ENCODE measurements at places on chromosomes 16 and 17. TPM values are rescaled to one million over a fixed set of nuclear protein-coding genes. Genes with fewer than 3 reads are reported as not detected.

ZFPM1 gene
- total RNA-seq = 35.0 TPM

GRCh38 chr17:39487946-39488345, 26.7 kb downstream of the CDK12 start:
- DNase-seq = no peak

PDIA2 gene
- not detected for total RNA-seq

GRCh38 chr16:78780808-78781207, 681.4 kb downstream of the WWOX start:
- DNase-seq = no peak

RPS6KB1 gene
- 63.0 TPM for total RNA-seq

COG4 gene
- 39.8 TPM for total RNA-seq

SLFN14 gene
- not detected for total RNA-seq

RNF222 gene
- not detected for total RNA-seq

GRCh38 chr17:72372185-72372584, 251.4 kb downstream of the SOX9 start:
- no peak for DNase-seq

- no peak for DNase-seq
These were observed 21.0 kb upstream of the TNS4 start for GRCh38 chr17:40522250-40522960.

DNA sequence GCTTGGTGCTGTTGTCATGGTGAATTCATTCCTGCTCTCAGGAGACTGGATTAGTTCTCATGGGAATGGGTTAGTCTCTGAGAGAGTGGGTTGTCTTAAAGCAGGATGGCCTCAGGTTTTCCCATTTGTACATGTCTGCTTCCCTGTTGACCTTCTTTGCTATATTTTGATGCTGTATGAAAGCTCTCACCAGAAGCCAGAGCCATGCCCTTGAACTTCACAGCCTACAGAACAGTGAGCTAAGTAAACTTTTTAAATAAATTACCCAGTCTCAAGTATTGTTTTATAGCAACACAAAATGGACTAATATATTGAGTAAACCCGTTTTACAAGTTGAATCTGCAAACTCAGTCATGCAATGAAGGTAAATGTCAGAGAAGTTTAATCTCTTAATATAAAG, 66.8 kb downstream of the CDRT15 start:
- no peak for DNase-seq

NPW gene
- total RNA-seq = 1.5 TPM

GRCh38 chr17:83152745-83153611, 73.6 kb downstream of the METRNL start:
- no peak for DNase-seq

DNA sequence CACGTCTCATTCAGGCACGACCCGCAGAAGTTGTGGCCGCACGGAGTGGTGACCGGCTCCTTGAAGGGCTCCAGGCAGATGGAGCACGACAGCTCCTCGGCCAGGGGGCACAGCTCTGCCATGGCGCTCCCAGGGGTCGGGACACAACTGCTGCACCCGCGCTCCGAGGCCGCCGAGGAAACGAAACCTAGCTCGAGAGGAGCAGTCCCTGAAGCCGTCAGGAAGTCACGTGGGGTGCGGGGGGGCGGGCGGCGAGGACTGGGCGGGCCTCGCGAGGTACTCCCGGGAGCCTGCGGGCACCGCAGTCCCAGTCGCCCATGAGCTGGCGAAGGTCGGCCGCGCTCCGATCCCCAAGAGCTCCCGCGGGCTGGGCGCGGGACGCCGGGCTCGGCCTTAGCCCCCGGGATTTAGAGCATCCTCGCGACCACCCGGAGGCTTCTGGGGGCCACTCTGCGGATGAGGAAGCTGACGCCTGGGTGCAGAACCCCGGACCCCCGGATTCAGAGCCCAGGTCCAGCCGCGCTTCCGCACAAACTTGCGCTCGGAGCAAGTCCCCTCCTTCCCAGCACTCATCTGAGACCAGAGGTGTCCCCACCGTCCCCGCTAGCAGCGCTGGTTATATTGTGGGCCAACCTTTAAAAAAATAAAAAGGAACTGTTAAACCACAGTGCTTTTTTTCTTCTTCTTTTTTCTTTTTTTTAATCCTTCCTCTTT, at the start of gene TRIM25:
Gene TRIM25, minus strand, starts transcription at position 183 of the 714 bp plus-strand sequence. Its CDS starts 61 bp downstream, at position 122.
- peak; percentile 71 for DNase-seq

MPO gene
- total RNA-seq = not detected

DNA sequence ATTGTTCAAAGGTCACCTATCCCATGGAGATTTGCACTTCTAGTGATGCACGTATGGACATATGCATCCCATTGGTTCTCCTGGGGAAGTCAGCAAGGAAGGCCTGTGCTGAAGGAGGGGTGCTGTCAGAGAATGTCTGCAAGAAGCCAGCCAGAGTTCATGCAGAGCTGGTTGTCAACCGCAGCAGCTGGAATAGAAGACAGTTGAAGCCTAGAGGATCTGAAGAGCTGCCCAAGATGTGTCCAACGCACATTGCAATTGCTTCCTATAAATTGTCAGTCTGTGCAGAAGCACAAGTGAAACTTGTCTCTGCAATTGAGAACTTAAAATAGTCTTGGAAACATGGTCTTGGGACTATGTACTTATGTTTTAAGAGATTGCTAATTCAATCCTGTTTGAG, 82.1 kb upstream of the CNTNAP4 start:
- DNase-seq = no peak

DNA sequence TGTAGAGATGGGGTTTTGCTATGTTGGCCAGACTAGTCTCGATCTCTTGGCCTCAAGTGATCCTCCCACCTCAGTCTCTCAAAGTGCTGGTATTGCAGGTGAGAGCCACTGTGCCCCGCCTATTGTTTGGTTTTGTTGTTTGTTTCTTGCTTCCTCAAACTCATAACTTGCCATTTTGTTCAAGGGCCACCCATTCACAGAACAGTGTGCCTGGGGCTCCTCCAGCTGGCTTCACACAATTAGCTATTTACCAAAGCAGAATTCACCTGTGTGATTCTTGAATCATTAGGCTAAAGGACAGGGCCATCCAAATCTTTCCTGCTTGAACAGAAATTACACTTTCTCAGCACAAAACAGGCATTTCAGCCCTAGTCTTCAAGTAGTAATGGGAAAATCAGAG, 7.2 kb downstream of the ABHD15 start:
- no peak for DNase-seq

- DNase-seq = no peak
These were observed 231.6 kb upstream of the CPHXL start for GRCh38 chr16:75957870-75958269.

GRCh38 chr16:12010388-12011251, 34.1 kb downstream of the SNX29 start:
- no peak for DNase-seq

NXPH3 gene
- total RNA-seq = not detected

GRCh38 chr16:59567496-59567895, 833.4 kb upstream of the GOT2 start:
- no peak for DNase-seq

- no peak for DNase-seq
These were observed 543.7 kb upstream of the CDH11 start for GRCh38 chr16:65665586-65665985.

CCL14 gene
- total RNA-seq = not detected

- DNase-seq = no peak
These were observed 101.9 kb upstream of the HSBP1 start for GRCh38 chr16:83705856-83706255.

DNA sequence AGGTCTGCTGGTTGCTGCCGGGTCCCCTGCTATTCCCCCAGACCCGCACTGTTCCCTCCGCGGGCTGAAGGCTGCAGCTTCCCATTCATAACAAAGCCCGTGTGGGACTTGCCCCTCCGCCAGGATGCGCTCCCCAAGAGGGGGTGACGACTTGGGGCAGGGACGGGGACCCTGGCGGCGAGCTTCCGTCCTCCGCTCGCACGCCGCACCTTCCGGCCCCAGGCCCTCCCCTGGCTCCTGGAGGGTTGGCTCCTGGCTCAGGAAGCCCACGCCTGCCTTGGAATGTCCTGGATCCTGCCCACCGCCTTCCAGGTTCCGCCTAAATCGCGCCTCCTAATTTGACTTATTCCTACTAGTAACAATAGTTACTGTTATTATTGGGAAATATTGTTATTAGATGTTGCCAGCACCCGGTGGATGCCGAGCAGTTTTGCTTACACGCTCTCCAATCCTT, 1.1 kb upstream of the TFAP4 start:
- peak; percentile 41 for DNase-seq

DNA sequence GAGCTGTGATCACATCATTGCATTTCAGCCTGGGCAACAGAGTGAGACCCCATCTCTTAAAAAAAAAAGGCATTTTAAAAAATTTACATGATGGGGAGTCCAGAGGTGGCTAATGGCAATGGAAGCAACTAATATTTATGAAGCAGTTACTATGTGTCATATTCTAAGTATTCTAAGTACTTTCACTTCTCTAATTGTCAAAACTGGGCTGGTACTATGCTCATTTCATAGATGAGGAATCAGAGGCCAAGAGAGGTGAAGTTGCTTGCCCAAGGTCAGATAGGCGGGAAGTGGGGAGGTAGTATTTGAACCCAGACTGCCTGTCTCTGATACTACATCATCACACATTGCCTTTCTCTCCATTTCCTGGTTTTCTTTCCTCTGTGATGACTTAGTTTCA, 50.7 kb downstream of the SLC5A11 start:
- no peak for DNase-seq

PLCG2 gene
- 449 TPM for total RNA-seq

DNA sequence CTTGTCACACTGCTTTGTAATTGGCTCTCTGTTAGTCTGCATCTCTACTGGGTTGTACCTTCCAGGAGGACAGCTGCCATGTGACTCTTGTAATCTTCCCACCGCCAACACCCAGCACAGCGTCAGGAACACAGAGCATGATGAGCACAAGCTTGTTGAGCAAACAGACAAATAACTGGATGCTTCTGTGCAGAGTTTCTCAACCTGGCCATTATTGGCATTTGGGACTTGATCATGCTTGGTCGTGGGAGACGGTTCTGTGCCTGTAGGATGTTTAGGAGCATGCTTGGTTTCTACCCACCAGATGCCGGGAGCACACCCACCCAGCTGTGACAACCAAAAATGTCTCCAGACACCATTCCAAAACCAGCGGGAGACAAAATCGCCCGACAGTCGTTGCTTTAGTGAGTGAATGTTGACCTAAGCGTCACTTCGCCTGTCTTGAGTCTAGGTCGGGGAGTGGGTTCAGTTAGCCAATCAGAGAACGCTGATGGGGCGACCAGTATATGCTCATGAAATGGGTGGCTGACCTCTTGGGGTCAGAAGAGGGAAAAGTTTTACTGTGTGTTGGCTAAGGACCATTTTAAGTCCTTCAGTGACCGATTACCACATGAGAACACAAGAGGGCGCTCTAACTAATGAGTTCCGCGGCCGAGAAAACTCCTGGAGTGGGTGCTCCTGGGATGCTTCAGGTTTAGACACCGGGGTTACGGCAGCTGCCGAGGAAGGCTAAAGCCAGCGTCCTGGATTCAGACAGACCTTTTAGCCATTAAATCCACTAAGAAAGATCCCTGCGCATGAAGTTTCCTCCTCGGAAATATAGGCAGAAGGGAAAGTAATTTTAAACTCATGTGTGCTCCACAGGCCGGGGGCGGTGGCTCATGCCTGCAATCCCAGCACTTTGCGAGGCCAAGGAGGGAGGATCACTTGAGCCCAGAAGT, 57.8 kb upstream of the TEX2 start:
- peak; percentile 21 for DNase-seq

GRCh38 chr17:21218101-21218500, 4.1 kb upstream of the TMEM11 start:
- DNase-seq = no peak

- DNase-seq = no peak
These were observed 77.4 kb upstream of the SMIM36 start for GRCh38 chr17:55588446-55589242.

GRCh38 chr16:27586711-27587110, 36.8 kb downstream of the KATNIP start:
- DNase-seq = no peak

DNA sequence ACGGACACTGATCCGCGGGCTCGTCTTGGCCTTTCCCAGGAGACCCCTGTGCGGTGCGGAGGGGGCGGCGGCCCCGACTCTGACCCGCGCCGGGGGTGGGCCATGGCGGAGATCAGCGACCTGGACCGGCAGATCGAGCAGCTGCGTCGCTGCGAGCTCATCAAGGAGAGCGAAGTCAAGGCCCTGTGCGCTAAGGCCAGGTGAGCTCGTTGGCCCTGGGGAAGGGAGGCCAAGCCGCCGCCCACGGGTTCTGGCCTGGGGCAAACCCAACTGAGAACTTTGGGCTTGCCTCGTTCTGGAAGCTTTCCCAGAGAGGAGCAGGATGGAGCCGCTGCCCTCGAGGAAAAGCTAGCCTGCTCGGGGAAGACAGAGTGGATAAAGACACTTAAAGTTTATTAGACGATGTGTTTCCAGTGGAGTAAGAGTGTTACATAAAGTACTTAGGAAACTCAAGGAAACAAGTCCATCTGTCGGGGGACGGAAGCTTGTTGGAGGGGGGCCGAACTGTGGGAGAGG, 540 bp downstream of the PPP4C start:
- no peak for DNase-seq

- no peak for DNase-seq
These were observed 826 bp downstream of the LYZL6 start for GRCh38 chr17:35942588-35943186.

DNA sequence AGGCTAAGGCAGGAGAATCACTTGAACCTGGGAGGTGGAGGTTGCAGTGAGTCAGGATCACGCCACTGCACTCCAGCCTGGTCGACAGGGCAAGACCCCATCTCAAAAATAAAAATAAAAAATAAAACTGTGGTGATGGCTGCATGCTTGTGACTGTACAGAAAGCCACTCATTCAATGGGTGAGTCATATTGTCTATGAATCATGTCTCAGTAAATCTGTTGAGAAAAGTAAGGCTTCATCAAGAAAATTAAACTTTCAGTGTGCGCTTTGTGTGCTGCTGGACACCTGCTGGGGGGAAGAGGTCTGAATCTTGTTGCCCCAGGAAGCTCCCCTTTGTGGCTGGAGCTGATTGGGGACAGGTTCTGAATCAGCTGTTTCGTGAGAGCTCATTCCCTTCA, 11.3 kb downstream of the NUBP1 start:
- no peak for DNase-seq

DNA sequence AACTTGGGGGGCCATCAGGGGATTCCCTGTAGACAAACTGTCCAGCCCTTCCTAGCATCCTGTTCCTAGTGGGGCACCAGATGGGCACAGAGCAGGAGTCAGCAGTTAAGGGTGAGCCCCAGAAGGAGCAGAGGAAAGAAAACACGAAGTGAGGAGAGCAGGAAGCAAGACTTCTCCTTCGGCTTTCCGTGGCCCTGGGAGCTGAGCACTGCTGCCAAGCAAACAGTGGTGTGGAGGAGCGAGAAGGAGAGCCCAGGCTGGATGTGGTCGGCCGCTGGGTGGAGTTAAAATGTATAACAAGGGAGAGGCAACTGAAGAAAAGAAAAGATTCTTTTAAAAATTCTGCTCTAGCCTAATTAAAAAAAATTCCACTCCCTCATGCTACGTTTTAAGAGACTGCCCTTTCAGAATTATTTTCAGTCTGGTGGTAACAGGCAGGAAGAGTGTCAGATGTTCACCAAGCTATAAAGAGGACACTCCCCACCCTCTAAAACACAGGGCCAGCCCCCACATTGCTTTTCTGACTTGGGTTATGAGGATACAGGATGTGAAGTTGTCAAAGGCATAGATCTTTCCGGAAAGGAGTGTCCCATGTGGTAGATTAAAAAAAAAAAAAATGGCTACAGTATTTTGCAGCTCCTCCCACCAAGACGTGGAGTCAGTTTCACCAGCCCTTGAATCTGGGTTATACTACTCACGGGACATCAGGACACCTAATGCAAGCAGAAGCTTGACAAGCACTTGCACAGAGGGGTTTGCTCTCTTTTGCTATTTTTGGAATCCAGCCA, 74.9 kb upstream of the ZFHX3 start:
- no peak for DNase-seq

All from activated B cell treated with CpG ODN at 0.5 μM for 24 hours (primary cell).